ENCODE measurements at places on chromosomes 1 and 21.

DNA sequence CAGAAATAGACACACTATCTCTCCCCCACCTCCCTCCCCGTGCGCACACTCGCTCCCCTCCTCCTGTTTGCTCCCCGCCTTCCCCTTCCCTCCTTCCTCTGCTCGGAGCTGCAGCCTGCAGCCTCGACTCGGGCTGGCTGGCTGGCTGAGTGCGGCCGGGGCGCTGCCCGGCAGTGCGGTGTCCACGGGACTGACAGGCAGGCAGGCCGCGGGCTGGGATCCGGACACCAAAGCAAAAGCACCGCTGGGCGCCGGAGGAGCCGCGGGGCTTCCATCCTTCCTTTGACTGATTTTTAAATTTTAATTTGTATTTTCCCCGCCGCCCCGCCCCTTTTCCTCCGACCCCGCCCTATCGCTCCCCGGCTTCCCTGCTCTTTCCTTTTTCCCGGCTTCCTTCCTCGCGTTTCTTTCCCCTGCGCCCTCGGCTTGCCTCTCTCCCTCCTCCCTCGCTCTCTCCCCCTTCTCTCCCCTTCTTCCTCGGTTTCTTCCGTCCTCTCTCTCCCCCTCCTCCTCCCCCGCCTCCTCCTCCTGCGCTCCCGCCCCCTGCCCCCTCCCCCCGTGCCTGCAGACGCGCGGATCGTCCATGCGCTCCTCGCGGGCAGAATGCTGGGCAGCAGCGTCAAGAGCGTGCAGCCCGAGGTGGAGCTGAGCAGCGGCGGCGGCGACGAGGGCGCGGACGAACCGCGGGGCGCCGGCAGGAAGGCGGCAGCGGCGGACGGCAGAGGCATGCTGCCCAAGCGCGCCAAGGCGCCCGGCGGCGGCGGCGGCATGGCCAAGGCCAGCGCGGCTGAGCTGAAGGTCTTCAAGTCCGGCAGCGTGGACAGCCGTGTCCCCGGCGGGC lies 109.4 kb downstream of the NAV1 start:
- DNase-seq: peak; percentile 53

DNA sequence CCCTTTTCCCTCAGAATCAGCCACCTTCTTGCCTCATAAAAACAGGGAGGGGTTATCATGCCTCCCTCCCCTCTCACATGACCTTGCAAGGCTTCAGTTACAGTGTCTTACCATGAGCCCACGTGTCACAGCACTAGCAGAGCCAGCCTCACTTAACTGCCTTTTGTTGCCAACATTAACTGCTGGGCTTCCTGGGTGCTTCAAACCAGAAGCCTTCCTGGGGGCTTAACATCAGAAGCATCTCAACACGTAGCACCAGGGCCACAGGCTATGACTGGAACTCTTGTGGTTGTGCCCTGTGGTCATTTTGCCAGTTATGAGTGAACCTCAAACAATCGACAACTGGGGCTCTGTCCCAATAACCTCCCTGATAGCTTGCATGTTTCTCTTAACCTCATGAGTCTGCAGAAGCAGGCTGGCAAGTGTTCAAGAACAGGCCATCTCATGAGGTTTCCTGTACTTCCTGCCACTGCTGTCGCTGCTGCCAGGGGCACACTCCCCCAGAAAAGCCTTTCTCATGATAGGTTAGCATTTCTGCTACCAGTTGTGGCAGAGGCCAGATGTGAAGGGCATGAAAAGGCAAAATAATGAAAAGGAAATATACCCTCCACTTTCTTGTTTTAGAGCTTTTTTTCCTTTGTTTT lies 132.2 kb downstream of the GLUL start:
- no peak for DNase-seq

DNA sequence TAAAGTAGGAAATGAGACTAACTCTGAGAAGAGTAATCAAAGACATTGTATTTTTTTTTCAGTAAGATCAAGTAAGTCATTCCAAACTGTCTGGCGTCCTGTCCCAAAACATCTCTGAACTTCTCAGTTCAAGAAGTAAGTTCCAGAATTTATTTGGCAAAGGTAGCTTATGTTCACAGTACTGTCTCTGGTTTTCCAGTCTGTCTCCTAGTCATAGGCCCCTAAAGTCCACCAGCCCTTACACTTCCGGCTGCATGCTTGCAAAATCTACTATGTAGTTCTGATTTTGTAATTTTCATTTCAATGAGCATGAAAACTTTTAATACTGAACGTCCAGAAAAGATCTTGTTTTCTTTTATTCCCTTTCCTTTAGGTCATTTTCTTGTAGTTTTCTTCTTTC lies 61.4 kb upstream of the S1PR1 start:
- DNase-seq: no peak

DNA sequence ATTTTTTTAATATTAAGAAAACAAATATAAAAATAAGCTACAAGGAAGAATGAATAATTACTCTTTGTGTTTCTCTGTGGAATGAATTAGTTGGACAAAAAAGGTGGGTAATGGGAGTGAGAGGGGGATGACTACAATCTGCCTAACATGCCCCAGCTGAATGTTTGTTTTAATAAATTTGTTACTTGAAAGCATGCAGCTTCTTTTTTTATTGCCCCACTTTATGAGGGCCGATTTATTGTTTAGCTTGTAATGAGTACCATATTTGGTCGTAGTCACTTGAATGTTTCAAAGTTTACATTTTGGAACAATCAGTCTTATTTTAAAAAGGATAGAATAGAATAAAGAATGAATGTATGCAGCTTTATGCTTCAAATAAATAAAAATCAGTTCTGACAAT lies 197.4 kb downstream of the LBR start:
- no peak for DNase-seq

GRCh38 chr21:44337941-44338895 lies 972 bp downstream of the CFAP410 start:
- peak; percentile 82 for DNase-seq

DNA sequence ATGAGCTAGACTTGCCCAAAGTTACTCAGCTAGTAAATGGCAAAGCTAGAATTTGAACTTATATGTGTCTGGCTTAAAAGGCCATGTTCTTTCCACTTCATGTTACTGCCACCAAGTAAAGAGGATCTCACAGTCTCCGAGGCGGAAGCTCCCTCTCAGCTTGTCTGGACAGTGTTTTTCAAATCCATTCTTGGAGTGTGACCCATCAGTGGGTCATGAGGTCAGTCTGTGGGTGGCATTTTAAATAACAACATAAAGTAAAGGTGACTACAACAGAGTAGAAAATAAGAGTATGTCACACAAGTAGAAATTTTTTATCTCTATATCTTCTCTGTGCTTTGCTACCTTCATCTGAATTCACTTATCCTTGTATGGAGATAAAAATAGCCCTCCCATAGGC lies 3.2 kb upstream of the HMGB4 start:
- DNase-seq: no peak

- no peak for DNase-seq
Observed at GRCh38 chr1:232574889-232575762, 54.8 kb downstream of the SIPA1L2 start.

- DNase-seq: no peak
Observed at GRCh38 chr1:153402226-153402625, 11.4 kb upstream of the S100A8 start.

DNA sequence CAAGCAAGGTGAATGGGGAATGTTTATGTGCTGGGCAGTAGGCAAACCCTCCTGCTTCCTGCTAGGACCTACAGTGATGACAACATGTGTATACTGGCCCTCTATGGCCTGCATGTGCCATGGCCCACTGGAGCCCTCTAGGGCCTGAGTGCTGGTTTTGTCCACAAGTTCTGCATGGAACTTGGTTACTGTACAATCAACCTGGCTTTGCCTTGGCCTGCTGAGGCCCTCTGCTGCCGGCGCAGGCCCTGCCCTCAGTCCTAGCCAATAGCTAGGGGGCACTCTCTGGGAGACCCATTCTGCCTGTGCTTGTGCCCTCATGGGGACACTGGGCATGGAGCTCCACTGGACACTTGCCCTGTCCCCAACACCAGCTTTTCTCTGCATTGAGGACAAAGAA lies 138.6 kb upstream of the NGF start:
- DNase-seq: no peak

DNA sequence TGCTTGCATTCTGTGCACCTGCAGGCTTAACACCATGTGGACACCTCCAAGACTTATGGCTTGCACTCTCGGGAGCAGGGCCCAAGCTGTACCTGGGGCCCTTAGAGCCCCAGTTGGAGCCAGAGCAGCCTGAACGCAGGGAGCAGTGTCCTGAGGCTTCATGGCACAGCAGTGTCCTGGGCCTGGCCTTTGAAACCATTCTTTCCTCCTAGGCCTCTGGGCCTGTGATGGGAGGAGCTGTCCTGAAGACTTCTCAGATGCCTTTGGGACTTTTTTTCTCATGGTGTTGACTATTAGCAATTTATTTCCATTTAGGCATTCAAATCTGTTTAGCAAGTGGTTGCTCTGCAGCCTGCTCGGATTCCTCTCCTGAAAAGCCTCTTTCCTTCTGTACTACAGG lies 11.0 kb downstream of the RPTN start:
- DNase-seq: no peak

DNA sequence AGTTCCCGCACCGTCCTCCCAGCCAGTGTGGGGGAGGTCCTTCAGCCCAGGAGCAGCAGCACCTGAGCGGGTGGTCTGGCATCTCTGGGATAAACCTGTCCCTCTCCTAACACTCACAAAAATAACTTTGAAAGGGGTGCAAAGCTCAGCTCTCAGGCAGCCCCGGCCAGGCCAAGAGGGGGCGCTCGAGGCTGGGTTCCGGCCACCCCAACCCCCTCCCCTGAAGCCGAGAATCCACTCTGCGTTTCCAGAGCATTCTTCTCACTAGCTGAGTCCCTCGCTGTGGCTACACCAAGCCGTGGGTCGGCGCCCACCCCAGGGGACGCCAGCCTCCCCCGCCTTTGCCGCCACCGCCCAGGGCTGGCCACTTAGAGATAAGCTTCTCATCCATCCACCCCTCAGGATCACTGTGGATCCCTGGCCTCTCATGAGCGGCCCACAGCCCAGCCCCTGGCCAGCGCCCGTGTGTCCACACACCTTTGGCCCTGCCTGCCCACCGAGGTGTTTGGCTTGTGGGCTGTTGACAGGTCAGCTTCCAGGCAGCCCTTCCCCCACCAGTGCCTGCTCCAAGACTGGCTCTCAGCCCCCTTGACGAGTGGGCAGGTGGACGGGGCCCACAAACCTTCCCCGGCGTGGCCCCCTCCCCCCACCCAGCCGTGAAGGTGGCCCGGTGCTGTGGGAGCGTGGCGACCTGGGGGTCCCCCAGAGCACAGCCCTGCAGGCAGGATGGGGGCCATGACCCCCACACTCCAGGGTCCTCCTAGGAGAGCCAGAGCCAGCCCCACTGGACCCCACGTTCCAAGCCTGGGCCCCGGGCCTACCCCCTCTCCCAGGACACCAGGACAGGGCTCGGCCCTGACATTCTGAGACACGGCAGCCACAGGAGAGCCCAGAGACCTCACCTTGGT lies 1.9 kb downstream of the FTCD start:
- peak; percentile 73 for DNase-seq

DNA sequence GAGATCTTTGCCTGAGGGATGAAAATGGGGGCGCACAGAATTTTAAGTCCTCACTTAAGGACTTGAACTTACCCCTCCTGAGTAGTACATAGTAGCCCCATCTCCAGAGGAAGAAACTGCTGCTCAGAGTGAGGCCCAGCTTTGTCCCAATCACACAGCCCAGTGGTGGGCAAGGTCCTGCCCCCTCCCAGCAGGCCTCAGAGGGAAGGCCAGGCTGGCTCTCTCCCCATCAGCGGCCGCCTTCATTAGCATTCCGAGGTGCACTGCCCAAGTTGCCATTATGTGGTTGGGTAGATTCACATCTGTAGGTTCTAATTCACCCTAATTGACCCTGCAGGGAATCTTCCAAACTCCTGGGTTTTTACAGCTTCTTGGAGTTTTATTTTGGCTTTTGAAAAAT lies 59.1 kb downstream of the FOXO6 start:
- no peak for DNase-seq

DNA sequence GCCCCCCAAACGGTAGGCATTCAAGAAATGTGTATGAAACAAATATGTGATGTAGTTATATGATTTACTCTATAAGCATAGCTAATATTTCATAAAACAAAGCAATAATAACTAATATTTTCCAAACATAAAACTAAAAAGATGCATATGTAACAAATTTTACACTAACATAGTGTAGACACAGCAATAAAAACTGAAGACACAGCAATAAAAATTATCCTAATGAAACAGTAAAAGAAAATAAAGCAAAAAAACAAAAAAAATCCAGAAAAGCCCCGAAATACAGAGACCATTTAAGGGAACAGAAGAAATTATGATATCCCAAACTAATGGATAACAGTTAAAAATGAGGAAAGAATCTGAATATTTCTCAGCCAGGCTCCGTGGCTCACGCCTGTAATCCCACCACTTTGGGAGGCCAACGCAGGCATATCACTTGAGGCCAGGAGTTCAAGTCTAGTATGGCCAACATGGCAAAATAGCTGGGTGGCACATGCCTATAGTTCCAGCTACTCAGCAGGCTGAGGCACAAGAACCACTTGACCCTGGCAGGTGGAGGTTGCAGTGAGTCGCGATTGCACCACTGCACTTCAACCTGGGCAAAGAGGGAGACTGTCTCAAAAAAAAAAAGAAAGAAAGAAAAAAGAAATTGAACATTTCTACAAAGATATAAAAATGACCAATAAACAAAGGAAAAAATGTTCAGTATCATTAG lies 38.2 kb upstream of the PSMG1 start:
- DNase-seq: no peak

- no peak for DNase-seq
Observed at GRCh38 chr1:236261898-236262297, 19.9 kb downstream of the ERO1B start.

DNA sequence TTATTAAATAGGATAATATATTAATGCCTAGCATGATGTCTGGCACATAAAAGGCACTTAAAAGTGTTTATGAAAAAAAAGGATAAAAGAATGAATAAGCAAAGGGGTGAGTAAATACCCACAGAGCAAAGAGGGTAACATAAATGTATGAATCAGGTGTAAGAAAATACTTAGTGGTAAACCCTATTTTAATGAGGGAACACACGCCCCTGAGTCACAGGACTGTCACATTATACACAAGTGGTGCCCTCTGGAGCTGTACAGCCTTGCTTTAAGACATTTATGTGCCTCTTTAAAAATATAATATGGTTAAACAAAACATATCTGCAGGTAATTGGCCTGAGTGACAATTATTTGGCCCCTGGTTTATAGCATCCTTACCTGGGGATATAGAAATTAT lies 78.1 kb upstream of the PTBP2 start:
- DNase-seq: no peak

GRCh38 chr1:181127898-181128453 lies 39.5 kb downstream of the IER5 start:
- no peak for DNase-seq

- DNase-seq: peak; percentile 60
Observed at GRCh38 chr1:182962554-182963115, 9.7 kb upstream of the SHCBP1L start.

DNA sequence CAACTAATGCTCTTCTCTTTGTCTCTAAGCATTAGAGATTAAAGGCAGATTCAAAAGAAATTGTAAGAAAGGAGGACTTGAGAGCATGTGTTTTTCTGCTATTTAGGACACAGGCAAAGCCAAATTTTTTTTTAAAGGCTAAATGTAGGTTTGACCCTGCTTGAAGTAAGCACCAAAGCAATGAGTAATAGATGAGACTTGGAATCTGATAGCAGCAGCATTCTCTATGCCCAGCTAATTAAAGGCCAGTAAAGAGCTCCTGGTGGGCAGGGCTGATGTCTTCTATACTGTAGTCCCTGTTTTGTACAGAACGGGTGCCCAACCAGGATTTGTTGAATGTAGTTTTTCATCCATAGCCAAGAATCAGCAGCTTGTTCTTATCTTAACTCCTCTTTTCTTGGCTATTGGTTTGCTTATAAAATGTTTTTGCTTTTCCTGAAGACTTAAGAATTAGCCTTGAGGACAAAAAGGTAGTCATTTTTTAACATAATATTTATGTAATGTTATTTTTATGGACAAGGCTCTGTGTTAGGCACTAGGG lies 179.6 kb downstream of the LMO4 start:
- no peak for DNase-seq

All from mucosa of descending colon (tissue), 3 donors.